ENCODE measurements at places on chromosomes 13 and 19. TPM values are rescaled to one million over a fixed set of nuclear protein-coding genes. Genes with fewer than 3 reads are reported as not detected.

DNA sequence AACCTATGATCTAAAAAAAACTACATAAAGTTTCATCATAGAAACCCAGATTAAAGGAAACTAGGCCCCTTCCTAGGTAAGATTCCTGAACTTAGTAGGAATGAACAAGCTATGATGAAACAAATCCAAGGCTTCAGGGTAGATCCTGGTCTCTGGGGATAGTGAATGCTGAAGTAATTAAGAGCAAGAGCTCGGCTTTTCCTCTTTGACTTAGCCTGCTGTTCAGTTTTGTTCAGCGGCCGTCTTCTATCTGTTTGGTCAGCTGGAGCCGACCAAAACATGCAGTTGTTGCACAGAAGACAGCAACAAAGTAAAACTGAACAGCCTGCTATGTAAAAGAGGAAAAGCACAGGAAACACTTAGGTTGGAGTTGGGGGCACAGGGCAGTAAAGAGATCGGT is 44.1 kb upstream of the RFXAP start:
- no peak for DNase-seq

- no peak for DNase-seq
Observed at GRCh38 chr13:97435794-97436193, 1.8 kb downstream of the RAP2A start.

Gene ZBTB32
- not detected for total RNA-seq

Gene ETV2
- total RNA-seq = under 0.01 TPM

DNA sequence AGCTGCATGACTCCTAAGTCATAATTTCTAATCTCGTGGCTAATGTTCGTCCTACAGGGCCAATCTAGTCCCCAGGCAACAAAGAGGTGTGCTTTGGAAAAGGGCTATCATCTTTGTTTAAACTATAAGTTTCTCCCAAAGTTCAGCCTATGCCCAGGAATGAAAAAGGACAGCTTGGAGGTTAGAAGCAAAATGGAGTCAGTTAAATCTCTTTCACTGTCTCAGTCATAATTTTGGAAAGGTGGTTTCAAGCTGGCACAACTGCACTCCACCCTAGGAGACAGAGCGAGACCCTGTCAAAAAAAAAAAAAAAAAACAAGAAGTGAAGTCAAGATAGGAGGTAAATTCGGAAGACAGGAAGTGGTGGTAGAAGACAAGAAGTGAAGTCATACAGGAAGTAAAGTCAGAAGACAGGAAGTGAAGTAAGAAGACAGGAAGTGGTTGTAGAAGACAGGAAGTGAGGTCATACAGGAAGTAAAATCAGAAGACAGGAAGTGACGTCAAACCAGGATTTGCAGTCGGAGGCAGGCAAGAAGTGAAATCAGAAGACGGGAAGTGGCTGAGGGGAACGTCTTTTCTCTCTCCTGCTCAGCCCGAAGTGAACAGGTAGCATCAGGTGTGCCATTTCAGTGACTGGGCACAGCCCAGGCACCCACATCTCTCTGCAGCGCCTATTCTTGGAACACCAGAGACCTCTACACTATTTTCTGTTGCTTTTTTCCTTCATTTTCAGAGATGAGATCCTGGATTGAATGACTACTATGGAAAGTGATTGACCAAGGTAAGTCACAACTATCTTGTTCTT is 32.2 kb downstream of the GP6 start:
- peak; percentile 70 for DNase-seq

GRCh38 chr19:4829001-4829712 is 2.4 kb downstream of the TICAM1 start:
- no peak for DNase-seq

Gene YJEFN3
- 0.25 TPM for total RNA-seq

Gene MEIS3
- total RNA-seq = 0.13 TPM

DNA sequence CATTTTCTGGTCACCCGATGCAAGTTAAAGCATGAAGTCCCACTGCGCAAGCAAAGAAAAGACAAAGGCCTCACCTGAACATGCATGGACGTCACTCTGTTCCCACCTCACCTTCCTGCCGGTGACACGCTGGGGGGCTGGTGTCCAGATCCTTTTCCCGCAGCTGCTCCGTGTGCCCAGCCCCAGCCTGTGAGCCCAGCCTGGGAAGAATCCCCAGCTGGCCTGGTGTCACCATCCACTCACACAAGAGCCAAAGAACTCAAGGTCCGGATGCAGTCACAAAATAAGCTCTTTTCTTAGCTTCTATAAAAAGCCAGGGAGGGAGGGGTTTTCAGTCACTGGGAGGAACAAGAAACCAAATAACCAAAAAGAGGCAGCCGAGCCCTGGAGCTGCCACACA is 249.9 kb downstream of the COL4A1 start:
- no peak for DNase-seq

Gene ZNF540
- total RNA-seq = 0.51 TPM

DNA sequence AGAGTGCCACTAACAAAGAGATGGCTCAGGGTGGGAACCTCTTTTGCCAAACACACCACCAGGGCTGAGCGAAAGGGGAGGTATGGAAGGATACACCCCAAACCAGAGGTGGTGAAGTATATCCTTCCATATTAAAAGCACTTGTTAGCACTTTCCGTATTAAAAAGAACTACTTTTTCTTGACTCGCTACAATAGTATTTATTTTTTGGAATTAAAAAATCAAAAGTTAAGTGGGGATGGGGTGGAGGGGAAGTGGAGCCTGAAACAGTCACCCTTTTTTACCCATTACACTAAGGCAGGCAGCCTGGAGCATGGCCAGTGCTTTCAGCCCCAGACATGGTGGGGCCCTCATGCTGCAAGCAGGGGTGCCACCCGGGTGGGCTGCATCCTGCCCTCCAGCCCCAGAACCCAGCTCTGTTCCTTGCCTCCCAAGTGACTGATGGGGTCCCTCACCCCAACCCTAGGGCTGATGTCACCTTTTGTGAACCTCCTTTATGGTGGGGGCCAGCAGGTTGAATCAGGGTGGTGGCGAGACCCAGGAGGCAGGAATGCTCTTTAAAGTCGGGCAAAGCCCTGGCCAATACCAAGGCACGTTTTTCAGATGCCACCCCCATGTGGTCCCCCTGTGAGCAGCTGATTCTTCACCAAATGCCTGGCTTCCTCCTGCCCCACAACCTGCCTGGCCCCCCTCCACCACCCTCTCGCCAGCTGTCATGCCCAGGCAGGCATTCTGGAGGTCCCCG is 31.0 kb downstream of the LYL1 start:
- no peak for DNase-seq

Gene SCN1B
- 5.2 TPM for total RNA-seq

- no peak for DNase-seq
Observed at GRCh38 chr19:10586396-10586795, 716 bp downstream of the AP1M2 start.

DNA sequence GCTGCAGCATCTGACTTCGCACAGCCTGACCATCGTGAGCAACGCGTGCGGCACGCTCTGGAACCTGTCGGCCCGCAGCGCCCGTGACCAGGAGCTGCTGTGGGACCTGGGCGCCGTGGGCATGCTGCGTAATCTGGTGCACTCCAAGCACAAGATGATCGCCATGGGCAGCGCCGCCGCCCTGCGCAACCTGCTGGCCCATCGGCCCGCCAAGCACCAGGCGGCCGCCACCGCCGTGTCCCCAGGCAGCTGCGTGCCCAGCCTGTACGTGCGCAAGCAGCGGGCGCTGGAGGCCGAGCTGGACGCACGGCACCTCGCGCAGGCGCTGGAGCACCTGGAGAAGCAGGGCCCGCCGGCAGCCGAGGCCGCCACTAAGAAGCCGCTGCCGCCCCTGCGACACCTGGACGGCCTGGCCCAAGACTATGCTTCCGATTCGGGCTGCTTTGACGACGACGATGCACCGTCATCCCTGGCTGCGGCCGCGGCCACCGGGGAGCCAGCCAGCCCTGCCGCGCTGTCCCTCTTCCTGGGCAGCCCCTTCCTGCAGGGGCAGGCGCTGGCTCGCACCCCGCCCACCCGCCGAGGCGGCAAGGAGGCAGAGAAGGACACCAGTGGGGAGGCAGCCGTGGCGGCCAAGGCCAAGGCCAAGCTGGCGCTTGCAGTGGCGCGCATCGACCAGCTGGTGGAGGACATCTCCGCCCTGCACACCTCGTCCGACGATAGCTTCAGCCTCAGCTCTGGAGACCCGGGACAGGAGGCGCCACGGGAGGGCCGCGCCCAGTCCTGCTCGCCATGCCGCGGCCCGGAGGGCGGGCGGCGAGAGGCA is 13.6 kb downstream of the C19orf25 start:
- no peak for DNase-seq

- no peak for DNase-seq
Observed at GRCh38 chr13:61857198-61857597, 441.5 kb upstream of the PCDH20 start.

GRCh38 chr19:1433119-1434039 is 4.8 kb upstream of the RPS15 start:
- no peak for DNase-seq

- no peak for DNase-seq
Observed at GRCh38 chr13:110407531-110407930, 100.4 kb downstream of the COL4A2 start.

DNA sequence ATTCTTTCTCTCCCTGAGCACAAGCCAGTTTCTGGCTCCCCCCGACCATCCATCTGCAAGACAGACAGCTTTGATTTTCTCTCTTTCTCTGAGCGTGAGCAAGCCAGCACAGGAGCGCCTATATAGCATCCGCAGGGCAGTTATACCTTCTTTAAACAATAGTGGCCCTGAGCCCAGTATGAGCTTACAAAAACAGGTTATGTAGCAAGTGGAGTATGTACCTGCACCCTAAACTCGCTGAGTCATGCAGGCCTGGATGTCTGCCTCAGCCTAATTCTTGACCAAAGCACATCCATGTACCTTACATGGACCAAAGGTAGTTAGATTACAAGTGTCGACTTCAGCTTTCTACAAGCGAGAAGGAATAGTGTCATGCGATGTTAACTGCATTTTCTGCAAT is 61.7 kb downstream of the RAP2A start:
- DNase-seq = no peak

- DNase-seq = no peak
Observed at GRCh38 chr19:47895165-47895782, 9.2 kb upstream of the SULT2A1 start.

GRCh38 chr13:85671336-85671735 is 127.9 kb downstream of the SLITRK6 start:
- DNase-seq = no peak

DNA sequence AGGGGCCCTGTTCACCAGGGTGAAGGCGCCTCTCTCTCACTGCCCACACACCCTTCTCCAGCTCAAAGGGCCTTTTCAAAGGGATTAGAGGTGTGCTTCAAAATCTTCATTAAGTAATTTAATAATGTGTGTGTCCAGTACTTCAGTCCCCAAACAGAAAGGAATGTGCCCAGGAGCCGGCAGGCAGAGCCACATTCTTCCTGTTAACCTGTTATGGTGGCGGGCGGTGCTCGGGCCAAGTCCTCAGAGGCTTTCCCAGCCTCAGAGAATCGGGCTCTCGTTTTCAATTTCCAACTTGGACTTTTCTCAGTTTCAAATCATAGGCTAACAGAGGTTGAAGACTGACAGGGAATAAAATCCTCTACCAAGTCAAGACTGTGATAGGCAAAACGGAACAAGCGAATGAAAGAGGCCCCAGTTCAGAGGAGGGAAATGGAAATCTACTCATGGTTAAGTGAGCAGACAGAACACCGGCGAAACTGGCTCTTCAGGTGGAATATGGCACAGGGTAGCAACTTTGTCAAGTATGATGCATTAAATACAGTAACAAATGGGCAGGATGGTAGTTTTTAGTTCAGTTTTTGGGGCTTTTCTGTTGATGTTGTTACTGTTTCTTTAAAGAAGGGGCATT is 68.6 kb downstream of the FOXO1 start:
- DNase-seq = no peak

GRCh38 chr13:25175026-25175425 is 2.9 kb upstream of the AMER2 start:
- DNase-seq = no peak

- DNase-seq = peak; percentile 37
Observed at GRCh38 chr19:48443256-48443655, 2.5 kb upstream of the GRWD1 start.

Gene ATP4B
- not detected for total RNA-seq

GRCh38 chr19:5693195-5694166 is 3.4 kb downstream of the RPL36 start:
- no peak for DNase-seq

DNA sequence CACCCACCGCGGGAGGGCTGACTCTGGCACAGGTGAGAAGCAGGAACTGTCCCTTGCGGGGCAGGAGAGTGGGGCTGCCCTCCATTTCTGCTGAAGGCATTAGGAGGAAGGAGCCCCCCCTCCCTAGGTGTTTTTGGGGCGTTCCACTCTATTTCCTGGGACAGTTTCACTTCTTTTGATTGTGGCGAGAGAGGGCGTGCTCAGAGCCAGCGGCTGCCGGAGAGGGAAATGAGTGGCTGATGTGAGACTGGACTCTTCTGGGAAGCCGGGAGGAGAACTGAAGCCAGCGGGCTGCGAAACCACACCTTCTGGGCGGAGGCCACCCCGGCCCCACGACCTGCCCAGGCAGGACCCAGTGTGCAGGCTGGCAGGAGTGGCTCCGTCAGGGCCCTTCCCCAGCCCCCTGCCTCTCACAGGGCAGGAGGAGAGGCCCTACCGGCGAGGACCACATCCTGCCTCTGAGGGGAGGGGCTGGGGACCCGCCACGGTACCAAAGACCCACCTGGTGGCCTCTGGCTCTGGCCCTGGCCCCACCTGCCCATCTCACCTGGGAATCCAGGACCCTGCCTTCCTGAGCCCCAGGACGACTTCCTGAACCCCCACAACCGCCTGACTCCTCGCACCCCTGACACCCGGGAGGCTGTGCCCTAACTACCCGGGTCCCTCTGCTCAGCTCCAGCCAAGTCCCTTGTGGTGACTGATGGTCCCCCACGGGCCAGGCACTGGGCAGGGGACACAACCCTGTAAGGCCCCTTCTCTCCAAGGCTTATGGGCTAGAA is 25.9 kb downstream of the MPND start:
- DNase-seq = peak; percentile 58
